Glomerular endothelial cell (primary cell): ENCODE measurements at places on chromosomes 2 and 18.

GRCh38 chr18:8681196-8681595 lies 24.2 kb upstream of the MTCL1 start:
- no peak for DNase-seq

DNA sequence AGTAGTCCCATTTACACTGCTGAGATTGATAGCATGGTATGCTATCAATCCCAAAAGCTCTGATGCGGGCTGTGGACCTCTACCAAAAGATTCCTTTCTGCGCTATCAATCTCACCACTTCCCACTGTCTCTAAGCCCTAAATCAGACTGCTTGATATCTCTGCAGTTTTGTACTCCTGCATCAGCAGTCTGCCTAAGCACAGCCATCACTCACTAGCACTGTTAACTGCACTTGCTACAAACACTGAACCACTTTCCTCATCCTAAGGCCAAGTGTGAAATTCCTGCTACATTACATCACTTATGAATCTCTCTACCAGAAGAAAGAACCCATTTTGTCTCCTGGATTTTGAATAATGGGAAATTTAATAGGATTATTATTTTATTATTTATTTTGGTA lies 237.0 kb downstream of the HNMT start:
- DNase-seq: no peak

DNA sequence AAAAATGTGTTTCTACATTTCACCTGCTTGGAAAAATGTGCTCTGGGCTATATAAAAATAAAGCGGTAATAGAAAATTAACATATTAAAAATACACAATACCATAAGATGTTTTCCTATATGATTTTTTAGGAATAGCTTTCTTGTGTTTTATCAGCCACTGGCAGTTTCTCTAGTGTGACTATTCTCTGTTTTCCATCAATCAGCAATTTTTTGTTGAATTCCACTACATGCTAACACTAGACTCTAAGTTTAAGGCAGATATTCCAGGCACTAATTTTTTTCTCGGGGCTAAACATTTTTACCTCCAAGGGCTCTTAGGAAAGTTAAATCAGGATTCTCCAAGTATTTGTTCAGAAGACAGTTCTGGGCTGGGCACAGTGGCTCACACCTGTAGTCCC lies 140.5 kb downstream of the SPHKAP start:
- no peak for DNase-seq

DNA sequence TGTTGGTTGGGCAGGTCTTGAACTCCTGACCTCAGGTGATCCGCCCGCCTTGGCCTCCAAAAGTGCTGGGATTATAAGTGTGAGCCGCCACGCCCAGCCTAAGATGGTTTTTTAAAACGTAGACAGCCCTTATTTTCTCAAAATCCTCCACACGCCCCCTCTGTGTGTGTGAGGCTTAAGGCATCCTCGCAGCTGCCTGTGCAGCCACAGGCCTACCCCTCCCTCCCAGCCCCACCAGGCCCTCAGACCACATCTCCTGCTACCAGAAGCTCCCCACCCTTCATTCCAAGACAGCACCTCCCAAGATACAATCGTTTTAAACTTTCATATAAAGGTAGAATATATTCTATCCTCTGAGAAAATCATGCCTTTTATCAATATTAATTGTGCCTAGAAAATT lies 4.8 kb downstream of the ANO7 start:
- no peak for DNase-seq

DNA sequence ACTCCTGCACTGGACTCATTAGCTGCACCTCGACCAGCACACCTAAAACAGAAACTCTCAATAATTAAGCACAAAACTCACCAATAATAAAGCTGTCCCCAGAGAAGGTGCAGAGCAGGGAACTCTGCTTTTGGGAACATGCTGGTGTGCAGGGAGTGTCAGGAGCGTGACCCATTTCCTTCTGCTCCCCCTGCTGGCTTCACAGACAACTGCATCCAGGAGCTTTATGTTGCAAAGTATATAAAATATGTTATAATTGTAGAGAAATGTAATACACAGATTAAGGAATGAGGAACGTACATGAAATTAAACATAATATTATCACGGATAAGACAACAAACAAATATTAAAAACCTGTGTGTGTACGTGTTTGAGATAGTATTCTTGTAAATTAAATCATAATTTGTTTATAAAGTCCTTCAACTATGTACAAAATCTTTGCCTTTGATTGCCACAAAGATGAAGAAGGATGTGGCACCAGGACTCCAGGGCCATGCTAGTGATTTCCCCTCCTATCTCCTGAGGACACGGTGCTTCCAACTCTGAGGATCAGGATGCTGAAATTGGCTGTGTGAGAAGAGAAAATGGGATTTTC lies 68.6 kb upstream of the MAL start:
- no peak for DNase-seq

DNA sequence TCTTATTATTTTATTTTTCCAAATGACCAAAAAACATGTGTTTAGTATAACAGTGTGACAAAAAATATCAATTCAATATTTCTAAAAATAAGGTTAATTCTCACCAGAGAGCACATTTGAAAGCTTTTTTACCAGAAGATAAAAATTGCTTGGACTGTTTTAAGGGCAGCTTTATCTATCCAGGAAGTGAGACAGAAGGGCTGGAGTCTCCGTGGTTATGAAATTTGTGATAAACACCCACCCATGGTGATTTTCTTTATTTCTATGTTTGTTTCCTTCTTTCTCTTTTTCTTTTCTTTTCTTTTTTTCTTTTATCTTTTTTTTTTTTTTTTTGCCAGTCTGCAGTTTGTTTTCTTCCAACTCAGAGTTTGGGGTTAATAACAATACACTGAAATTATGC lies 298.5 kb downstream of the PIEZO2 start:
- no peak for DNase-seq

DNA sequence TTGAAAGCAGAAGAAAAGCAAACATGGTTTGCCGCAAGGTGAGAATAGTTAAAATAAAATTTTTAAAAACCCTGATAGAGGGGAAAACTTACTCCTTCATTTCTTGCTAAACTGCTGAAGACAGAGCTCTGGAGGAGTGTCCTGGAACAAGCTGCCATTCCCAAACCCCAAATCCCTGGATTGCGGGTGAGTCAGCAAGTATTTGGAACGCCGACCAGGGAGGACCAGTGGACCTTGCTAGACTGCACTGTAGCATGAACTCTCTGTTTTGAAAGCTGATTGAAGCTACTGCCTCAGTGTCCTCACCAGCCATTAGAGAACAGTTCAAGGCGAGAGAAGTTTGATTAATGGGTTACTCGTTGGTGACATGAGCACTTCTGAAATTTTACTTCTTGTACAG lies 99.4 kb upstream of the RASGRP3 start:
- DNase-seq: no peak

DNA sequence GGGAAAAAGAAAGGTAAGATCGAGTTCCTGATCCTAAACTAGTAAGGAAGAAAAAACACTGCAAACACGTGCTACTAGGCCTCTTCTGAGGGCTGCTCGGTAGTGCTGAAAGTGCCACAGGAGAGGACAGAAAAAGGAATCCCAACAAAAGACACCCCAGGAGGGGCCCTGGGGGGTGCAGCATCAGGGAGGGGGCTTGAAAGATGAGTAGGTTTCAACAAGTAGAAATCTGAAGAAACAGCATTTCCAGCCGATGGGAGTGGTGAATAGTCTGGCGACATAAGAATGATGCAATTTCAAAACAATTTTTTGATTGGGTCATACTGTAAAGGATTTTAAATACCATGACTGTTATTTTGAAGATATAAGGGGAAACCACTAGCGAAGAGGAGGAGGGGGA lies 98.6 kb downstream of the NOL10 start:
- DNase-seq: no peak

- no peak for DNase-seq
Measured at GRCh38 chr2:23418461-23418911, 33.5 kb downstream of the KLHL29 start.

DNA sequence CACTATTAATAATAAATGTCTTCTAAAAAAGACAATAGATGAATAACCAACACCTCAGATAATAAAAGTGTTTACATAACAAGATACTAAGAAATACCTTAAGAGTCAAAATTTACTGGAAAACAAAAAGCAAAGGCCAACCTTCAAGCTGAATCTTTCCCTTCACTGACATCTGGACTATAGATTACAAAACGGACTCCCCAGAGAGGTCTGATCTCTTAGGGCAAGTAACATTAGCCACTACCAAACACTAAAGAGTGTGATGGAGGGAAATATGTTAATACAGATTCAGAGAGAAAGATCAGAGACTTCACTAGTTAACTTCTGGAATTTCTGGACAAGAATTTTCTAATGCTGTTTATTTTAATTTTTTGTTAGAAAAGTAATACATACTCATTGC lies 13.9 kb downstream of the CLASP1 start:
- DNase-seq: no peak

DNA sequence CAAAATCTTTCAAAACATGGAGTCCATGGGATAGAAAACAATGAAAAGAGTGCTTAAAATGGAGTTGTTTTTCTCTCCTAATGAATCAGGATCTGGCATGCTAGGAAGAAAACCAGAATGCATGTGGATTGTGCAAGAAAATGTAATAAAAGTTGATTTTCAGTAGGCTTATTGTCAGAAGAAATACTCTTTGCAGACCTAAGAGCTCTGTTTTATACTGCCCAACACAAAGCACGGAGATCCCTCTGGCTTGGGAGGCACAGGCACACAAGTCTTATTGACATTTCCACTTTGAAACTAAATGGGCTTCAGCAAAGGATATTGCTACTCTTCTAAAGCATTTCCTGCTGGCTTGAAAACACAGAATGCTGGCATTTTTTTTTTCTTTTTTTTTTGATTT lies 15.5 kb upstream of the DAPL1 start:
- DNase-seq: no peak

DNA sequence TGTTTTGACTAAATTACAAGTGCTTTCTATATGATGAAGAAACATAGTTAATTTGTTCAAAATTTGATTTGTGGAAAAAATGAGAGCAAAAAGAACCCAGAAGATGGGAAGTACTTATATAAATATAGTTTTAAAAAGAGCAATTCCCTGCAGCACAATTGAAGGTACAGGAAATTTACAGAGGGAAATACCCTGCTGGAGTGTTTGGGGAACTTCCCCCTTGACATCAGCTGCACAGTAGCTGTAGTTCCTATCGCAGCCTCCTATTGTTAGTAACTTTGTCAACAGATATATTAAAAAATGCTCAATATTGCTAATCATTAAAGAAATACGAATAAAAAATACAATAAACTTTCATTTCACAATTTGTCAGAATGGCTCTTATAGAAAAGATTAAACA lies 1118.8 kb upstream of the ZEB2 start:
- DNase-seq: no peak
